ENCODE measurements at places on chromosomes 3 and 15.
A peak's percentile ranks its signal among the peaks of the same experiment; 100 is the strongest.

- DNase-seq: no peak
Measured at GRCh38 chr3:15527031-15527459, 5.5 kb upstream of the COLQ start.

GRCh38 chr3:129564981-129565644 is 22.1 kb downstream of the H1-8 start:
- DNase-seq: no peak

DNA sequence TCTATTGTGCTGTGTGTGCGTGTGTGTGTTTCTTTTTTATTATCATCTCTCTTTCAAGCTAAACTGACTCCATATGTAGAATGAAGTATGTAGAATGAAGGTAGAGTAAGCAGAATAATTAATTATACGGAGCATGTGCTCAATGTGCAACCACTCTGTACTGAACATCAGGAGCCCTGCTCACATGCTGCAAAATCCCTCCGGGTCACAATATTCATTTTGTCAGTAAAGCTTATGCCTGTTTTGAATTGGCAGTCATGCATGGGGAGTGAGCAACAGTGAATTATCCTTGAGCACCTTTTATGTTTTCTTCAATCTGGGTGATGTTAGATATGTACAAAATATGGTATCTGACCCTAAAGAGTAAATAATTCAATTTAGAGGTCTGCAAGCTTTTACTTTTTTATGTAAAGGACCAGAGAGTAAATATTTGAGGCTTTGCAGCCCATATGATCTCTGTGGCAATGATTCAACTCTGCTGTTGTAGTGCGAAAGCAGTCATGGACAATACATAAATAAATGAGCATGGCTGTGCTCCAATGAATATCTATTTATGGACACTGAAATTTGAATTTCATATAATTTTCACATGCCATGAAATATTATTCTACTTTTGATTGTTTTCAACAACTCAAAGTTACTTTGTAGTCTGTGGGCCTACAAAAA is 199.9 kb downstream of the VGLL3 start:
- no peak for DNase-seq

DNA sequence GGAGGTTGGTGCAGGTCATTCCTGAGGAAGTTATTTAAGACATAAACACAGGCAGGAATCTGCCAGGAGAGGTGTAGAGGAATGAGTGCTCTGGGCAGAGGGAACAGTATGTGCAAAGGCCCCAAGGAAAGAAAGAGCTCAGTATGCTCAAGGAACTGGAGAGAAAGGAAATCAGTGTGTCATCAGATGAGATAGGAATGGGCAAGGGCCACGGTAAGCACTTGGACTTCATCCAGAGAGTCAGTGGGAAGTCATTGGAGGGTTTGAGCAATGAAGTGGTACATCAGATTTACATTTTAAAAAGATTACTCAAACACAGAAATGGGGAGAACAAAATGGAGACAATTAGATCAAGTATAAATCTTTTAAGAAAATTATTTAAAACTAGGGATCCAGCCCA is 272.2 kb downstream of the ADAMTSL3 start:
- peak; percentile 1 for DNase-seq

DNA sequence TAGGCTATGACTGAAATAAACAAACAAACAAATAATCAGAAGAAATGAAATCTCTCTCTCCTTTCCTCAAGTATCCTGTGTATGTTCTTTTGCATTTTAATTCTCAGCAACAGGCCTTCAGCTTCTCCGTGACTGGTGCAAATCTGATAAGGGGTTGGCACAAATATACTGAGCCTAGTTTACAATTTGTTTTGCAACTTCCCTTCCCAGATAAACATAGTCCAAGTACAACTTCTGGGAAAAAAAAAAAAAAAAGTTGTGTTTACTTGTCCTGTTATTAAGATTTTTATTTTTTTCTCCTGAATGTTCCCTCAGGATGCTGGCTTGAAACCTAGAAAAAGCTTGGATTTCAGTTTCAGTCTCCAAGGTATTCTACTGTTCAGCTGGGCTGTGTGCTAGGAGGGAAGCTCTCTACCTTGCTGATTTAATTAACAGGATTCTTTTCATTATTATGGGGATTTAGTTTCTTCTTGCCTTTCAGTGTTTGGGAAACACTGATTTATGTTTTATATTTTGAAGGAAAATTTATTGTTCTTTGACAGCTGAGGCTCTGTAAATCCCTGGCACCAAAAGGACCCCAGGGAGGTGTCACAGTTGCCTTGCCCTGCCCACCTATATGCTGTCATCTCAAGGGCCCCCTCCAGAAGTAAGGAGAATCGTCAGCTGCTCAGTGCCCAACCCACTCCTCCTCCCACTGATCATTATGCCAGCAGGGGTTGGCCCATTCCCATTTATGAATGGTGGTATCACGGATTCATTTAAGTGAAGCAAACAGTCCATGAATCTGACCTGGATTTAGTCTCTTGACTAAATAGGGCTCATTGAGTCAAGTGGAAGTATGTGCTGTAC is 185.2 kb downstream of the MEIS2 start:
- no peak for DNase-seq

DNA sequence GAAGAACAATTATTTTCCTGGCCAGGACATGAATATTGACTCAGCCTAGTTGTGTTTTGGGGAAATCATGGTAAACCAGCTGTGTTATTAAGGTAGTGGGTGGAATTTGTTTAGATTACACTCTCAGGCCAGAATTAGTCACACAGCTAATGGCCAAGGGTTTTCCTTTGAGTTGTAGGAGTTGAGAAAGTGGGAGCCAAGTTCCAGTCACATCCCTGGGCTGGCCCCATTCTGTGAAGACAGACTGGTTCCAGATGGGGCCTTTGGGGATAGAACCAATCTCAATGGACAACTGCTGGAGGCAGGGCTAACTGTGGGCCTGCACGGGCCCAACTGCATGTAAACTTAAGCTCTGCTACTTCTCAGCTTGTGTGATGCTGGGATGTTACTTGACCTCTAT is 1.4 kb upstream of the RASL12 start:
- DNase-seq: no peak

DNA sequence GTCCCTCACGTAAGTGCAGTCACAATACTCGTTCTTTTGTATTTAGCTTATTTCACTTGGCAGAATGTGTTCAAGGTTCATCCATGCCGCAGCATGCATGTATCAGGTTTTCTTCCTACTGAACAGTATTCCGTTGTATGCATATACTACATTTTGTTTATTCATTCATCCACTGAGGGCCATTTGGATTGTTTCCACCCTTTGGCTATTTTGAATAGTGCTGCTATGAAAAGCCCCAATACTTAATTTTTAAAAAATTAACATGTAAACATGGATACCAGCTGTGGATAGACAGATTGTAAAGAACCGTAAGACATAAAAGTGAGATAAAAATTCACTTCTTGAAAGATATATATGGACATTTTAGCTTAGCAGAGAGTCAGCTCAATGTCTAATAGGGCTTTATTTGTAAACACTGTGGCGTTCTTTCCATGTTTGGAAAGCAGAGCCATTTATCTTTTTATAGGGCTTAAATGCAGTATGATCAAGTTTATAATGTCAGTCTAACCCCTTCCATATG is 115.9 kb downstream of the VPS8 start:
- no peak for DNase-seq

DNA sequence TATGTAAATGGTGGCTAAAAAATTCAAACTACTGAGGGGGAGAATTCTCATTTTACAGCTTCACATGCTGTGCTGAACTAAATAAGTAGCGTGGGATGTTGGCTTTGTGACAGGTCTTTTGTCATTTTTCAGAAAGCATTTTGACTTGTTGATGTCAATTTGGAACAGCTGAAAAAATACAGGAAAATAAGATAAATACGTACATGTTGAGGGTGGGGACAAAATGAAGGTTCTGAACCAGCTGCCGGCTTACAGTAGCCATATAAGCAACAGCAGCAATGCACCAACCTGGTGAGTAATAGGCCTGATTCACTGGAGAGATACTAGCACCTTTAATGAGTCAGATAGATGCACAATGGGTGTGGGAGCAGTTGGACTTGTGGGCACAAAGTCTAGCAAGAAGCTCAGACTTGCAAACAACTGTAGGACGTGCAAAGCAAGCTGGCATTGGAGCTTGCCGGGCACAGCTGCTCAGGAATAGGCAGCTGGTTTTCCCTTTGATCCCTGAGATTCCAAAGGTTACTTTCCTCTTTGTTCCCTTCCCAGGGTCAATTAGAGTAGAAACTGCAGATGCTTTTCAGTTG is 12.9 kb downstream of the B3GNT5 start:
- peak; percentile 100 for DNase-seq

GRCh38 chr15:74525945-74526344 is 15.1 kb upstream of the ARID3B start:
- DNase-seq: peak; percentile 64

DNA sequence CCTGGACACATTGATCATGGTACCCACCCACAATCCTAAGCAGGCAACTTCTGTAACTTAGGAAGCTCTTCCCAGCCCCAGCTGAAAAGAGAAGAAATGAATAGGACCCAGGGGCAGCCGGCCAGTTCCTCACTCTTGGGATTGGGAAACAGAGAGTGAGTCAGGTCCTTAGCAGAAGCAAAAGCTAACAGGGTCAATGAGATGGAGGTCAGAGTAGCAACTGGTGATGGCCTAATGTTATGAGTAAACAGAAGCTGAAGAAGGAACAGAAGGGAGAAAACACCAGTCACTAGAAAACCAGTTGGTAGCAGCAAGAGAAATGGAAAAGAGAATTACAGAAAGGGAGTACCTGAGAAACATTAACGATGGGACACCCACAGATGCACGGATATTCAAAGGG is 20.0 kb downstream of the RIOX2 start:
- peak; percentile 86 for DNase-seq

- DNase-seq: no peak
Measured at GRCh38 chr3:38823722-38824121, 7.7 kb upstream of the SCN10A start.

GRCh38 chr3:187098923-187099512 is 40.3 kb downstream of the RPL39L start:
- DNase-seq: no peak

DNA sequence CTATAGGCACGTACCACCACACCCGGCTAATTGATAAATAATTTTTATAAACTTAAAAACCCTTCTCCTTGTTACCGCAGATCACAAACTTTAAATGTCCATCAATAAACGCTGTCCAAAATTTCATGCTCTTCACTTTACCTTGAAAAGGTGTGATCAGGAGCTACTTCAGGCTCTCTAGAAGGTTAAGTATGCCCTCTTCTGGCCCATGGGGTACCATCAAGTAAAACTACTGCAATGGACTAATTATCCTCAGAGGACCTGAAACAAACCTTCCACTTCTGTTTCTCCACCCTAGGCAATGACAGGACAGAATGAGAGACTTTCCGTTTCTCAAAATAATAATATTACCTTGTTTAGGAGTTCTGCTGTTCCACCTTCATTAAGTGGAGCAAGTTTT is 9.2 kb downstream of the LZTFL1 start:
- no peak for DNase-seq

DNA sequence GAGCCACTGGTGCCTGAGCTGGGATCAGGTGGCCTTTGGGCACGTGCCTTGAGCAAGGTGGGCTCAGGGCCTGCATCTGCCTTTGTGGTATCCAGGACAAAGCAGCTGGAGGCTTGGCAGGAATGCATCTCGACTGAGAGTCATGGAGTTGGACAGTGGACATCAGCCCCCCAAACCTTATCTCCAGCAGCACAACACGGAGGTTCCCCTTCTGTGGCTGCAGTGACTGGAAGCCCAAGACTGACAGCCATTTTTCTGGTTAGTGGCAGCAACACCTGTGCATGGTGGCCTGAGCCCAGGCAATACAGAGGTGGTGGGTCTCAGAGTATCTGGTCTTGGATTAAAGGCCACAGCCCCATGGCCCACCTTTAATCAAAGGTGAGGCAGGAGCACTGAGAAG is 27.8 kb upstream of the TSEN2 start:
- no peak for DNase-seq

- peak; percentile 64 for DNase-seq
Measured at GRCh38 chr3:23713641-23714040, 92.1 kb upstream of the UBE2E1 start.

DNA sequence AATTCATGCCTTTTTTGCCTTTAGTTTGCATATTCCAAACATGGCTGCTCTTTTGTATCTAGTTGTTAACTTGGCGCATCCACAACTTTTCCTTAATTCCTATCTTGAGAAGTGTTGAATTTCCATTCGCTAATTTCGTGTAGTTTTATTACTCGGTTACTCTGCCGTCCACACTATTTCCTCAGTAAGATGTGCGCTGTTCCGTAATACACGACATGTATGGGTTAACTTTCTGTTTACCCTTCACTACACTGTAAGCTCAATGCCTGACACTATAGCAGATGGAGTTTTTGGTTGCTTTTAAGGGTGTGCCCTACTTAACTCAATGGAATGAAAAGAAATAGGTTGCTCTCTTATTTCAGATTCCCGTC is 724 bp downstream of the RPSA start:
- DNase-seq: no peak

DNA sequence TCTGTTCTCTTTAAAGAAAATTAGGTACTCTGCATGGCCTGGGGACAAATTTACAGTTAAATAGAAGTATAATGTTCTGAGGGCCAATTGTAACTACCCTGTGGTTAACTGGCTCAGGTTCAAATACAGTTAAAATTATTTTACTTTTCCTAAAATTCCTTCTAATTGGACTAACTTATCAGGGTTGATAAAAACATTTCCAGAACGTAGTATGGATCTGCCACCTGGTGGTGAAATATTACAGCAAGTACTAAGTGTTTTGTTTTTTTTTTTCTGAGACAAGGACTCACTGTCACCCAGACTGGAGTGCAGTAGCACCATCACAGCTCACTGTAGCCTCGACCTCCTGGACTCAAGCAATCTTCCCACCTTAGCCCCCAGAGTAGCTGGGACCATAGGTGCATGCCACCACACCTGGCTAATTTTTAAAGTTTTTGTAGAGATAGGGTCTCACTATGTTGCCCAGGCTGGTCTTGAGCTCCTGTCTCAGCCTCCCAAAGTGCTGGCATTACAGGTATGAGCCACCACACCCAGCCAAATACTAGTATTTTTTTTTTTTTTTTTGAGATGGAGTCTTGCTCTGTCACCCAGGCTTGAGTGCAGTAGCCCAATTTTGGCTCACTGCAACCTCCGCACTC is 29.2 kb downstream of the NEO1 start:
- DNase-seq: peak; percentile 48

- DNase-seq: no peak
Measured at GRCh38 chr3:52939600-52939999, 42.3 kb upstream of the STIMATE start.

GRCh38 chr3:23105048-23105447 is 98.1 kb upstream of the UBE2E2 start:
- no peak for DNase-seq

DNA sequence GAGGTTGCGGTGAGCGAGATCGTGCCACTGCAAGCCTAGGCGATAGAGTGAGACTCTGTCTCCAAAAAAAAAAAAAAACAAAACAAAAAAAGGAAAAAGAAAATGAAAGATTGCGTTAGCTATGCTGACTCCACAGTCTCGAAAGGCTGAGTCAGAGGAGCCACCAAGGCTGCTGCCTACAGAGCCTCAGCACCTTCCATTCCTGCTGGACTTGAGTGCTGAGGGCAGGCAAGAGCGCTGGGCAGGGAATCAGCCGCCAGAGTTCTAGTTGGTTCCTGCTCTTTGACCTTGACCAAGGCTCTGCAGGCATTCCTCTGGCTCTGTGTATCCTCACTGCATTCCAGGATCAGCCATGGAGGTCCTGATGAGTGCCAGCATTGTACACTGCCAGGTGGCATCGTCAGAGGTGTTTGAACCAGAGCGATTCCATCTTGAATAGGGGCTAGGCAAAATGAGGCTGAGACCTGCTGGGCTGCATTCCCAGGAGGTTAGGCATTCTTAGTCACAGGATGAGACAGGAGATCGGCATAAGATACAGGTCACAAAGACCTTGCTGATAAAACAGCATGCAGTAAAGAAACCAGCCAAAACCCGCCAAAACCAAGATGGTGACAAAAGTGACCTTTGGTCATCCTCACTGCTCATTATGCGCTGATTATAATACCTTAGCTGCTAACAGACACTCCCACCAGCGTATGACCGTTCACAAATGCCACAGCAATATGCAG is 5.9 kb downstream of the MESP2 start:
- no peak for DNase-seq

Measured in LHCN-M2 (cell line).